SK-N-SH (cell line): ENCODE measurements at places on chromosomes 4 and X.
A peak's percentile ranks its signal among the peaks of the same experiment; 100 is the strongest.

GRCh38 chr4:19368800-19369199 is 882.9 kb upstream of the SLIT2 start:
- DNase-seq = no peak

DNA sequence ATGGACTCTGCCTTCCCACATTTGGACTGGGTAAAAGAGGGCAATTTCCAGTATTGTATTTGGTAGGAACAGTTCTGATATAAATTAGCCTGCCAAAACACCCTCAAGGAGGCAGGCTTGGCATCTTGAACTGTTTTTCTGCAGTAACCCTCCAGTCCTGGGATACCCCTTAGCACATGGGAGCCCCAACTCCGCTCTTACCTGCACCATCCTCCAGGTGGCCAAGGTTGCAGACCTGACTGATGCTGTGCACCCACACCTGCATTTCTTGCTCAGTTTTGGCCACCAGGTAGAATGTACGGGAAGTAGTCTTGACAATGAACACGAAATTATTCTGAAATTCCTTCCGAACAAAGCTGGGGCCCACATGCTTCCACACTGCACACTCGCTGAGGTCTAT is 35.1 kb downstream of the GAB3 start:
- no peak for DNase-seq

- no peak for DNase-seq
Observed at GRCh38 chr4:70749313-70749712, 27.5 kb downstream of the RUFY3 start.

DNA sequence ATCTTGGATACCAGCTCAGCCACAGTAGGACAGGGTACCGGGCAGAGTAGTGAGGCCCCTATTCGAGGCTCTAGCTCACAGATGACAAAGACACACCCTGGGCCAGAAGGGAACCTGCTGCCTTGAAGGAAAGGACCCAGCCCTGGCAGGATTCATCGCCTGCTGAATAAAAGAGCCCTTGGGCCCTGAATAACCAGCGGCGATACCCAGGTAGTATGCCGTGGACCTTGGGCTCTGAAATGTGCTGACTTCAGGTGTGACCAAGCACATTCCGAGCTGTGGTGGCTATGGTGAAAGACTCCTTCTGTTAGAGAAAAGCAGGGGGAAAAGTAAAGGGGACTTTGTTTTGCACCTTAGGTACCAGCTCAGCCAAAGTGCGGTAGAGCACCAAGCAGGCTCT is 14.6 kb downstream of the MED14 start:
- DNase-seq = no peak

DNA sequence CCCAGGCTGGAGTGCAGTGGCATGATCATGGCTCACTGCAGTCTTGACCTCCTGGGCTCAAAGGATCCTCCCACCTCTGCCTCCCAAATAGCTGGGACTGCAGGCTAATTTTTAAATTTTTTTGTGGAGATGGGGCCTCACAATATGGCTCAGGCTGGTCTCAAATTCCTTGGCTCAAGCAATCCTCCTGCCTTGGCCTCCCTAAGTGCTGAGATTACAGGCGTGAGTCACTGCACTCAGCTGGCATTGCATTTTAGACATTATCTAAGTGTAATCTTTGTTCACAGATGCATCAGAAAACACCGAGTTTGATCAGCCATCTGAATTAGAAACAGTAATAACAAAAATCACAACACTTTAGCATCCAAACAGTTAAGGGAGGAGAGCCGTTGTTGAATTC is 53.4 kb upstream of the CBR4 start:
- no peak for DNase-seq

DNA sequence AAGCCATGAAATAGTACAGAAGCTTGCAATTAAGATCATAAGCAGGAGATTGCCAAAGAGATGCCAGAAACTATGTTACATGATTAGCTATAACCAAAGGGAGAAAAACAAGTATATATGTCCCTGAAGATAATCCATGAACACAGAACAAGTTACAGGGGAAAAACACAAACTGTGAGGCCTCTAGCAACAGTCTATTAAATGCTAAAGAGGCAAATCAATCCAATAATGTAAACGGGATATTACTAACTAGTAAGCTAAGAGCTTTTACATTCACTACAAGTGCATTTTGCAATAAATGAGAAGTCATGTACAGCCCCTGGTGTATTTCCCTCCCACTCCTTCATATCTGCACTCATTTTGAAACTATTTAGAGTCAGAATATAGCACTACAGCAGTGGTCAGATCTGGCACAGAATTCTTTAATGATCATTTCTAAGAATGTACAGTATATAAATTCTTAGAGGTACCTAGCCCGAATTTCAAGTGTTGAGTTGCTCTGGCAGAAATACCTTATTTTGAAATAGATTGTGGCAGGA is 449.8 kb upstream of the SMIM31 start:
- no peak for DNase-seq

DNA sequence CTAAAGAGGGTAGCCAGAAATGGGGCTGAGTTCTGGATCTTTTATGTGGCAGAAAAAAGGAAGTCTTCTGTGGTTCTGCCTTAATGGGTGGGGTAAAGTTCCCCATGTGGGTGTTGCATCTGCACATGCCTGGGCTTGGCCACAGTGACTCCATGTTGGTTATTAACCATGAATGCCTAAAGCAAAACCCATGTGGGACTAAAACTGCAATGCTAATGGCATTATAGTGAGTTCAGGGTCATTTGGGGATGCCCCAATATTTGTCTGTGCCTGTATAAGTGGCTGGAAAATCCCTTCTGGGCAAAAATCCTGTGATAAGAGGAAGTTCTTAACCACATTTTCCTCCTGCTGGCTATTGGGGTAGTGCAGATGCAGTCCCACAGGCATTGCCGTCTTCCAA is 857.4 kb downstream of the FAT4 start:
- no peak for DNase-seq

DNA sequence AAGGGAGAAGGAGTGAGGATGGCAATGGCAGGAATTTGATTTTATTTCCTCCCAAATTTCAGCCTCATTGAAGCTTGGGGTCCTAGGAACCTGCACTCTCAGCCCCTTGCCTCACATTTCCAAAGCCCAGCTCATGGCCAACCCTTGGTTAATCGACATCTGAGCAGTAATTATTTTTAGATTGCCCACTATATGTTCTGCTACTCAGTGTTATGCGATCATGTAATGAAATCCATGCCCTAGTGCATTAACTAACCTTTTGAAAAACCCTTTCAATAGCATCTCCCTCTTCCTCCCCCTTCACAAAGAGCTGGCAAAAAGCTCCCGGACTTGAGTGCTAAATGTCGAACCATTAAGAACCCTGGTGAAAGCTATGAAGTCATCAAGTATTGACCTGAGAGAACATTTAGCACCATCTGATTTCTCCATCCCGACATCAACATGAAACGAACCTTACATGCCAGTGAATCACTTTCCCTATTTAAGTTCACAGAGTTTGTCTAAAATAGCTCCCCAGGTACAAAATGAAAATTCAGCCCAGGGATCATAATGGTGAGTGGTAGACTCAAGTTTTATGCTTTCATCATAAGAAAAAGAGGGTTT is 59.2 kb upstream of the RPS6KA3 start:
- DNase-seq = no peak

GRCh38 chr4:128648021-128648420 is 161.5 kb upstream of the JADE1 start:
- no peak for DNase-seq

DNA sequence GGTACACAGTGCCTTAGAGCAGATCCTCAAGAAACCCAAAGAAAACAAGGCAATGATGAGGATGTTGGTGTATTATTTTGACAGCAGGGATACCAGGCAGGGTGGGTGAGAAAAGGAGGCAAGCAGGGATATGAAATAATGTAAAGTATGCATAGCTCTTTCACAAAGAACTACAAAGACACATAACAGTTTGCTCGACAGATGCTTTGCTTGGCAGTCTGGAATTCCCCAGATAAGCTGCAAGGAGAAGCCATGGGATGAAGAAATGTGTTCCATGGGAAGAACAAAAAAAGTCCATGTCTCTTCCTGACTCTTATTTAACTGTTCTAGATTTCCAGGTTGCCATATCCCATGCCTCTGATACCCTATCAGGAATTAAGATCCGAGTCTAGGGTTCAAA is 75.4 kb downstream of the FAM13A start:
- no peak for DNase-seq

DNA sequence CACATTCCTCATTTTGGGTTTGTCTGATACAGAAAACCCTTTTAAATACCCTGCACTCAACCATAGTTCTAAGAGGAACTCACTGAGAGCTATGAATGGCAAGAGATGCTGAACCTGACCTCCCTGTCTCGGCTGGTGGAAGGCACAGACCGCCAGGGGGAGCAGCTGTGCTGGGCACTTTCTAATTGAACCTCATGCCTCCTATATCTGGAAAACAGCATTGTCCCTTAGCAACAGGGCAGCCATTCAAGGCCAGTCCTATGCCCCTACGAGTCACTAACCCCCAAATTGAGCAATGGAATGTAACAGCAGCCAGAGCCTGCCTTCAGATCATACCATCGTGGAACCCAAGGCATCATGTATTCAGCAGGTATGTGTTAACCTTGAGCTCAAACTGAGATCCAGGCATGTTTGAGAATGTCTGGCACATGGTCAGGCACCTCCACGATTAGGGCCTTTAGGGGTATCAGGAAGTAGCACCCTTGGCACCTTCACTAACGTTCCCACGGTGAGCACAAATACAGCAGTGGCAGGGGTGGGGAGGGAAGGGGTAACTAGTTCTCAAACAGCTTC is 5.1 kb downstream of the USP27X start:
- peak; percentile 62 for DNase-seq

DNA sequence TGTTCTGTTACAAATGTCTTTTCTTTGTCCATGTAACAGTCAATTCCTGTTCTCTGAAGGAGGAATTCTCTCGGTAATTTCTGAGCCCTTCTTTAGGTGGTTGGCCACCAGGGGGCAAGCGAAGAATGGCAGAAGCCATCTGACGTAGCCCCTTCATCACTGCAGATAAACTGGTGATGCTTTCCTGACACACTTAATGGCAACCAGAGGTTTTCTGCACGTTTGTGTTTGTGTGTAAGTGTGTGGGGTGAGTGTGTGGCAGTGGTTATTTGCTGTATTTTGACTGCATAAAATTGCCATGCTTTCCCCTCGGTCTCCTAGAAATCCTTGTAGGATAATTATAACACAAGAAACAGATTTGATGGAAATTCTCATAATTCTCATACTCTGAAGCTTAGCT is 64.8 kb upstream of the STOX2 start:
- DNase-seq = peak; percentile 77

DNA sequence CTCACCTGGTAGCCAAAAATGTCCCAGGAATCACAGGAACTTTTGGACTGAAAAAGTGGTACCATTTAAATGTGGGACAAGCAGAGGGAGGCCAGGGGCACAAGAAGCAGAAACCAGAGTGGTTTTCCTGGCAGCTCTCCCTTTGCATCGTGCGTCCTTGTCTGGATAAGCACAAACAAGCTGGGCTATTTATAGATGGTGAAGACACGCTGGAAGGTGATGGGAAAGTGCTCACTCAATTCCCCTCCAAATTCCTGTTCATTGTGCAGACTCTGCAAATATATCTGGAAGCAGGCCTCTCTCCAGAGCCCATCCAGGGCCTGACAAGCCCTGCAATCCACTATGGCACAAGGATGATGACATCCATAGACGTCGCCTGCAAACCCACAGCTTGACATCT is 63.6 kb upstream of the MAP3K15 start:
- no peak for DNase-seq

GRCh38 chr4:159308566-159309340 is 205.9 kb downstream of the RAPGEF2 start:
- no peak for DNase-seq

DNA sequence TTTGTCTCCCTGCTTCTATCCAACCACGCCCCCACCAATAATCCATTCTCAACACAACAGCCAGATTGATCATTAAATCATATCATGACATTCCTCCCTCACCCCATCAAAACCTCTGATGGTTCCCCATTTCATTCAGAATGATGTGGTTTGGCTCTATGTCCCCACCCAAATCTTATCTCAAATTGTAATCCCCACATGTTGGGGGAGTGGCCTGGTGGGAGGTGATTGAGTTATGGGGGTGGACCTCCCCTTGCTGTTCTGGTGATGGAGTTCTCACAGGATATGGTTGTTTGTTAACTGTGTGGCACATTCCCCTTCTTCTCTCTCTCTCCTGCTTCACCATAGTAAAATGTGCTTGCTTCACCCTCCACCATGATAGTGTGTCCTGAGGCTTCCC is 23.3 kb downstream of the TRMT2B start:
- no peak for DNase-seq

DNA sequence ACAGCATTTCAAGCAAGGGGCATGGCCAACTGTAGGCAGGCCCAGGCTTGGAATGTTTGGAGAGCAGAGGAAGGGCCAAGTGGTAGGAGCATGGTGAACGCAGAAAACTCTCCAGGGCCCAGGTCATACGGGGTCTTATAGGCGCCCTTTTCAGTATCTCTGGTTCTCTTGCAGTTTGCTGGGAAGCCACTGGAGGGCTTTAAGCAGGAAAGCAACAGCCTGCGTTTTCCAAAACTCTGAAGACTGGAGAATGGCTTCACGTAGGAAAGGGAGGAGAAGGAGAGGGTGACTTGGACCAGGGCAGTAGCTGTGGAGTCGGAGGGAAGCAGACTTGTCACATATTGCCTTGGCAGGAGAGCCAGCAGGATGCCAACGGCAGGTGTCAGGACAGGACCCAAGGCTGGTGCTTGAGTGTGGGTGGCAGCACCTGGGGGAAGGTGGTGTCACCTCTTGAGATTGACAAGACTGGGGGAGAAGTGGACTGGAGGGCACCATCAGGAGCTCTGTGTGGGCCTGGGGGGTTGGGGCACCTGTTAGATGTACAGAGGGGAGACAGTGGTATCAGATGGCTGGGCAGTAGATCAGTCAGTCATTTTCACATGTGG is 21.9 kb downstream of the TKTL1 start:
- peak; percentile 51 for DNase-seq

DNA sequence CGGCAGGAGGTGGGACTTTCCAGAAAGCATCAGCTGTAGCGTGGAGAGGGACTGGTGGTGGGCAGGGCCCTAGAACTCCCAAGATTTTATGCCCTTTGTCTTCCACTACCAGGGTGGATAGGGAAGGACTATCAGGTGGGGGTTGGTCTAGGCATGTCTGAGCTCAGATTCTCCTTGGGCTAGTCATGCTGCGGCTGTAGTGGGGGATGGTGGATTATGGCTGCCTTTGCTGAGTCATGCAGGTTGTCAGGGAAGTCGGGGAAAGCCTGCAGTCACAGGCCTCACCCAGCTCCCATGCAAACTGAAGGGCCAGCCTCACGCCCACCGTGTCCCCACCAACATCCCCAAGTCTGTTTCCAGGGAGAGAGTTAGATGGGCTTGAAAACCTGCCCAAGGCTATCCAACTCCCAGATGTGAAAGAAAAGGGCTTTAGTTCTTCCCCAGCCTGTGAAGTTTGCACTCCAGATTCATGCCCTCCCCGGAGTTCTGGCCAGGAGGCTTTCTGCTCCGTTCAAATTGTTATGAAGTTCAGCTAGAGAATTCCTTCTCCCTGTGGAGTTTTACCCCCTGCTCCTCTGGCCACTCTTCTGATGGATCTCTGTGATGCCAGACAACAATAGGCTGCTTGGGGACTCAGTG is 13.4 kb upstream of the MEPE start:
- no peak for DNase-seq

DNA sequence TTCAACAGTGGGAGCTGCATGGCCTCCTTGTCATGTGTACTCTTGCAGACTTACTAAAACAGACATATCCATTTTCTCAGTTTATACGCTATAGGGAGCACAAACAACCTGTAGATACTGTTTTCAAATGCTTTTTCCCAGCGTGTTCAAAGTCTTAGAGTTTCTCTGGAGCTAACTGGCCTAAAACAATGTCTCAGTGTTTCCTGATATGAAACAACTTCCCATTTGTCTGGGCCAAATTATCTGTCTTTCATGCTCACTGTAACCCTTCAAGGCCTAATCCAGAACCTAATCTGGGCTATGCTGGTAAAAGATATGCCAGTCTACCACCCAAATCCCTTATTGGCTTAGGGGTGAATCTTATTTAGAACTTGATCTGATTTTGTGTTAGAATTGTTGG is 38.8 kb downstream of the RAB40A start:
- DNase-seq = no peak
